Inflammatory macrophage treated with lipopolysaccharide for 1 hour (primary cell): ENCODE measurements at places on chromosomes 7 and 10.
A peak's percentile ranks its signal among the peaks of the same experiment; 100 is the strongest.

DNA sequence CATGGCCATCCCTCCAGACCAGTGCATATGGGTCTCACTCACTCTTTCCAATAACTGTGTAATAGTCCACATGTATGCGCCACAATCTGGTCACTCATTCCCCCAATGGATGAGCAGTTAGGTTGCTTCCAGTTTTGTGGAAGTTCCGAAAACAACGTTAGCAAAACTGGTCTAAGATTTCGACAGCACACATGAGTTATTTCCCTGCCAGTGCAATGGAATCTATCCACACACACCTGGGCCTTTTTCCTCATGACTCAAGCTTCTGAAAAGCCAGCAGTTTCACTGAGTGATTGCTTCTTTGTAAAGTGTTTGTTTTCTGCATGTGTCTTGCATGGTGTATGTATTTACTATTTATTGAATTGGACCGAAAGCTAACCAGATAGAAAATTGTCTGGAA lies 58.8 kb upstream of the FHIP2A start:
- no peak for DNase-seq

GRCh38 chr7:22061775-22062174 lies 116.1 kb upstream of the CDCA7L start:
- no peak for DNase-seq

GRCh38 chr10:79084972-79085597 lies 16.3 kb downstream of the ZMIZ1 start:
- DNase-seq, result peak; percentile 40

DNA sequence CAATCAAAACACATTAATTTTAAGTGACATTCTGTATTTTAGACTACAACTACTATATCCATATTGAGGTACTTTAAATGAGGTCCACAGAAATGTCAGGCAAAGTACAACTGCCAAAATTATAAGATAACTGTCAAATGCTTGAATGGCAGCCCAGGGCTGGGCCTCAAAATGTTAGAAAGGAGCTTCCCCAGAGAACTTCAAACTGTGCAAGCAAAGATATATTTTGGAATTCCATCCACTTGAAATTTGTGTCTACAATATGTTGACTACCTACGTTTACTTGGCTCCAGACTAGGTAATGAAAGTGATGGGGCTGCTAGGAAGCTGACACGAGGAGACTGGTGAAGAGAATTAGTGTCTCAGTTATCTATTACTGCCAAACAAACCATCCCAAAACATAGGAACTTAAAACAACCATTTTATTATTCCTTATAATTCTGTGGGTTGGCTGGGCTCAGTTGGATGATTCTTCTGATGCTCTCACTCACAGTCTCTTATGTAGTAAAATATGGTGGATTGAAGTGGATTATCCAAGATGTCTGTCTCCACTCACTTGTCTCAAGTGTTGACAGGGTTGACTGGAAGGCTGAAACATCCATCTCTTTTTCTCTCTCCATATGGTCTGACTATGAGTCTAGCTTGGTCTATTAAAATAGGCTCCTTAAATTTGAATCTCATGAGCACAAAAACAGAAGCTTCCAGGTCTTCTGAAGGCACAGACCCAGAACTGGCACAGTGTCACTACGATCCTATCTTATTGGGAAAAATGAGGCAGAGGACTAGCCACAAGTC lies 74.2 kb downstream of the FZD1 start:
- no peak for DNase-seq

DNA sequence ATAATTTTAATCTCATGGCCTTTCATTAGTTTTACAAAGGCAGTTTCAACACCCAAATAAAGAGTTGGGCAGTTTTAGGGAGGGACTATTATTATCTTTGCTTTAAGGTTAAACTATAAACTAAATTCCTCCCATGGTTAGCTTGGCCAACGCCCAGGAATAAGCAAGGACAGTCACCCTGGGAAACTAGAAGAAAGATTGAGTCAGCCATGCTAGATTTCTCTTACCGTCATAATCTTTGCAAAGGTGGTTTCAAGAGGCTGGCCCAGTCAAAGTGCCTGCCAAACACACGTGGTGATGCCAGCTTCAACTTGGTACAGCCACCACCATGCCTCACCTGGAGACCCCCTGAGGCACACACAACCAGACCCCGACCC lies 317.4 kb upstream of the SP8 start:
- DNase-seq, result no peak

DNA sequence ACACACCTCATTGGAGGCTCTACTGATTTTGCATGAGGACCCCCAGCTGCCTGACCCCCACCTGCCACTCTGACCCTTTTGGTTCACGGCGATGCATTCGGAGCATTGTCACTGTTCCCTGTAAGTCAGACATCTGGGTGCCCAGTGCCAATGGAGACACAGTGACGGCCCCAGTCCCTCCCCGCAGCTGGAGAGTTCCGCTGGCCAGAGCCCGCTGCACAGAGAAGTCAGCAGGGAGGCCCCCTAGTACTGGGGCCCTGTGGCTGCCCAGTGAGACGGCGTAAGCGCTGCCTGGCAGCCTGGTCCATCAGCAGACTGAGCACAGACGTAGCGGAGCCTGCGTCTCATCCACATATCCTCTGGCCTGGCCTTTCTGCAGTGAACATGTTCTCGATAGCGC lies 77.5 kb downstream of the NKX6-2 start:
- no peak for DNase-seq

- DNase-seq, result peak; percentile 10
These were observed at the start of gene PALS2 for GRCh38 chr7:24572997-24573553. TSS of gene PALS2 (plus strand) at chr7:24573452. CDS start at chr7:24623668, 50,216 bp downstream.

GRCh38 chr7:157120181-157120580 lies 18.5 kb upstream of the UBE3C start:
- no peak for DNase-seq

GRCh38 chr10:28060031-28060607 lies 61.2 kb upstream of the ODAD2 start:
- DNase-seq, result no peak

GRCh38 chr7:84058311-84059076 lies 136.1 kb downstream of the SEMA3A start:
- no peak for DNase-seq

GRCh38 chr7:16579216-16579615 lies 52.6 kb downstream of the LRRC72 start:
- no peak for DNase-seq

GRCh38 chr10:93180482-93180931 lies 106.8 kb downstream of the CYP26A1 start:
- DNase-seq, result no peak

DNA sequence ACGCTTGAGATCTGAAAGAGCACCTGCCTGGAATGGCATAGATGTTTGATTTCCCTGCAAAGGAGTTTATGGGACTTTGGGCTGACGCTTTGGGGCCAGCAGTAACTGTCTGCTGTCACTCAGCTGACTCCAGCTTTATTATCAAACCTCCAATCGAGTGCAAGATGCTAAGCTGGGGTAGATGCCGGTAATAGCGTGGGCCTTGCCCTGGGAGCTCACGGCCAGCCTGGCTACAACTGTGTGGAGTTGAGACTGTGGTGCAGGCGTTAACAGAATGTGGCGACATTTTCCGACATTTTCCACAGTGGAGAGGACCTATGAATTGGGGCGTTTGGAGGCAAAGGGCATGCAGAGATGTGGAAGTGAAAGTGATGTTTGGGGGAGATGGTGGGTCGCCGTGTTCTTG lies 1.3 kb downstream of the CHST12 start:
- DNase-seq, result no peak

GRCh38 chr7:37918526-37918925 lies 1.9 kb upstream of the SFRP4 start:
- DNase-seq, result no peak

DNA sequence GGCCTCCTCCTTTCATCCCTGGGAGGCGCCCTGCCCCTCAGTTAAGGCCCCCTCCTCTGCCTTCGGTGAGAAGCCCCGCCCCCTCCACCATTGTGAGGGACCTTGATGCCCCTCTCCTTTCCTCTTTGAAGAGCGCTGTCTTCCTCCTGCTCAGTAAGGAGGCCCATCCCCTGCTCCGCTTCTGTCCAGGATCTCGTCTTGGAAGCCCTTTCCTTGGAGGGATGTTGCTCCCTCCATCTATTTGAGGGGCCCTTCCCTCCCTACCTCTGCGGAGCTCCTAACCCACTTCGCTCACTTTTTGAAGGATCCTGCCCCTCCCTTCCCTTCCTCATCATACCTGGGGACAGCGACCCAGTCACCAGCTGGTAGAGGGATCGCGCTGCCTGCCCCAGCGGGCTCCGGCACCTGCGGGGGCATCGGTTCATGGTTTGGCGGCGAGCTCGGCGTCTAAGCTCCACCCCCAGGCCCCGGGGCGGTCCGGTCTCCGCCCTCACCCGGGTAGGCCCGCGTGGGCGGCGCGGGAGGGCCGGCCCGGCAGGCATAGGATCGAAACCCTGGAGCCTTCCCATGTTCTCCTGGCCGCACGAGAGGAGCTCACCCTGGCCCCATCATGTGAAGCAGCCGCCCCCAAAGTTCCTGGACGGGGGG lies 4.1 kb downstream of the KCNIP2 start:
- peak; percentile 66 for DNase-seq

GRCh38 chr7:13099154-13099795 lies 411.8 kb downstream of the ARL4A start:
- no peak for DNase-seq

- no peak for DNase-seq
These were observed 195.6 kb upstream of the CSTF2T start for GRCh38 chr10:51894771-51895578.

GRCh38 chr10:12269056-12269455 lies 73.1 kb downstream of the CDC123 start:
- peak; percentile 90 for DNase-seq

DNA sequence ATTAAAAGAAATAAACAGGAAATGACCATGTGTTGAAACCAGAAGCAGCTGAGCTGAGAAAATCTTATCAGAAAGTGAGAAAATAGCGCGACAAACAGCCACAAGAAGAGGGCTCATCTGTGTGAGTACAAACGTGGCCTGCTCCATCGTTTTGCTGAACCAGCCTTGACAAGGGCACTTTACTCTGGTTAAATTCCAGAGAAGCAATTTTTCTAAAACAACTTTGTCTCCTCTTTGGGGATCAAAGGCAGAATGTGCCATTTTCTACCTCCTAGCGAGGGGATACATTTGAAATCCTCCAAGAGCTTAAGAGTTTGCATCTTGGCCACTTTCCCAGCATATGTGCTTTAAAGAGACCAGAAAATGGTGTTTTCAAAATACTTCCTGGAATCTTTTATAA lies 51.3 kb upstream of the VIPR2 start:
- no peak for DNase-seq
